Activated CD4-positive, alpha-beta memory T cell treated with anti-CD3 and anti-CD28 coated beads, Interleukin-2, amount 10 ng/mL, durations not matched to agents 7 days and 5 days (primary cell): ENCODE measurements at places on chromosomes 3 and 15. TPM values are rescaled to one million over a fixed set of nuclear protein-coding genes. Genes with fewer than 3 reads are reported as not detected.

CLDN16 gene
- not detected for total RNA-seq

OSTN gene
- total RNA-seq, result not detected

SERPINI2 gene
- total RNA-seq, result not detected

GP9 gene
- total RNA-seq, result not detected

CLEC3B gene
- not detected for total RNA-seq

PHC3 gene
- total RNA-seq, result 74.5 TPM

TMC3 gene
- total RNA-seq, result not detected

ZNF80 gene
- 0.35 TPM for total RNA-seq

PEX5L gene
- 0.35 TPM for total RNA-seq

SLC12A8 gene
- 1.3 TPM for total RNA-seq

TRAT1 gene
- total RNA-seq, result 165 TPM

GPR176 gene
- 0.13 TPM for total RNA-seq

GPX1 gene
- 71.5 TPM for total RNA-seq

THPO gene
- total RNA-seq, result not detected

FILIP1L gene
- total RNA-seq, result 1.9 TPM

TRH gene
- not detected for total RNA-seq

CYP1A1 gene
- 2.1 TPM for total RNA-seq

LRTM1 gene
- total RNA-seq, result not detected

ASB14 gene
- not detected for total RNA-seq

JAGN1 gene
- total RNA-seq, result 28.6 TPM

SLC2A2 gene
- total RNA-seq, result not detected

LTK gene
- 5.2 TPM for total RNA-seq

PSTPIP1 gene
- total RNA-seq, result 181 TPM

PTH1R gene
- total RNA-seq, result not detected

LYZL4 gene
- not detected for total RNA-seq

FANCD2OS gene
- not detected for total RNA-seq

SNX22 gene
- 0.55 TPM for total RNA-seq

ATP8B4 gene
- 20.7 TPM for total RNA-seq

RMDN3 gene
- total RNA-seq, result 28.4 TPM
